ENCODE measurements at places on chromosomes 11 and 22.

DNA sequence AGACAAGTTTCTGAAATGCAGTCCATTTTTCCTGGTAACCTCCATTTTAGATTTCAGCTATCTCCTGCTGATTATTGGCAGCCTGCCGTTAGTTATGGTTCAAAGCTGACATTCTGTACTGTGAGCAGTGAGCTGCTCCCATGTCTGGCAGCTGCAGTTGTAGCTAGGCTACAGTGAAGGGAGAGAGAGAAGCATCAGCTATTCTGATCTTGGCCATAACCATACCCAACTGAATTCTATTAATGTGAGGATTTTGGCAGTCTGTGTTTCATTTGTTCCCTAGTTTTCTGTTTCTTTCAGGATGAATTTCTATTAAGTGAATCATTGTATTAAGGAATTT is 33.4 kb downstream of the SIK2 start:
- DNase-seq, result no peak

GRCh38 chr11:76124905-76125770 is 81.2 kb downstream of the WNT11 start:
- no peak for DNase-seq

- no peak for DNase-seq
Measured at GRCh38 chr22:32606181-32606580, 131.6 kb downstream of the FBXO7 start.

- DNase-seq, result no peak
Measured at GRCh38 chr11:75306529-75306928, 44.9 kb downstream of the ARRB1 start.

DNA sequence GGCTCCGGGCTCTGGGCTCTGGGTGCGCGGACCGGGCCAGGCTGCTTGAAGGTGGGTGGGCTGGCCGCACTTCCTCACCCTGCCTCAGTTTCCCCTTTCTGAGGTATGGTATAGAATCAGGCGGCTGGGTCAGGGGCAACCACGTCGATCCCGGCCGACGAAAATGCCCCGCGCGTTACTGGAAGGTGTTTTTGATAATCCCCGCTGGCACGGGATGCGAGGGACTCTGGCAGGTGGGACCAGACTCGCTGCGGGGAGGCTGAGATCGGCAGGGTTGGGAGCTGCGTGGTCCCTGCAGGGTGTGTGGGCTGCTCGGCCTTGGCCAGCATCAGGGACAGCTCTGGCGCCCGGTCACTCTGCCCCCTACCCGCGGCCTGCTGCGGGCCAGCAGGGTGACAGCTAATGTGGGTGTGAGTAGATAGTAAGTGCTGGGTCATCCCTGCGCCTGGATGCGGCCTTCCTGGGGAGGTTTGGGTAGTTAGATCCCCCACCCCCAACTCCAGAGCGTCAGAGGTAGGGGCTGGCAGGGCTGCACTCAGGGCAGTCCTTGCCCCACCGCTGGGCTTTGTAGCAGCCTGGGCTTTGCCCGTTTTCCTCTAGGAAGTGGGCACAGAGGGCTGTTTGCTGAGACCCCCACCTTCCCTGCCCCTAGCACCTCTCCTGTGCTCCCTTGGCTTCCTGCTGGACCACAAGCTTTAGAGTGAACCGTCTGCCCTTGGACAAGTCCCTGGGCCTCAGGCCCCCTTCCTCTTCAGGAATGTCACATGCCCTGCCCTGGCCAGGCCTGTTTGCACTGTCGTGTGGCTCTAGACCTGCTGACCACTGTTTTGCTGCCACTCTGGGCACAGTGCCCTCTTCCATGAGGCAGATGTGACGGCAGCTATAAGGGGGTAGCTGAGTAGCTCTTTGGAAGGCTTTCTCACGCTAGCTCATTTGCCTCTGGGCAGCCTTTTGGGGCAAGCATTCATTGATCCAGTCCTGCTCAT is 579 bp downstream of the TANGO2 start:
- DNase-seq, result no peak

Measured in activated gamma-delta T cell (primary cell).